Cardiac fibroblast (primary cell): ENCODE measurements at places on chromosomes 6 and 20.

DNA sequence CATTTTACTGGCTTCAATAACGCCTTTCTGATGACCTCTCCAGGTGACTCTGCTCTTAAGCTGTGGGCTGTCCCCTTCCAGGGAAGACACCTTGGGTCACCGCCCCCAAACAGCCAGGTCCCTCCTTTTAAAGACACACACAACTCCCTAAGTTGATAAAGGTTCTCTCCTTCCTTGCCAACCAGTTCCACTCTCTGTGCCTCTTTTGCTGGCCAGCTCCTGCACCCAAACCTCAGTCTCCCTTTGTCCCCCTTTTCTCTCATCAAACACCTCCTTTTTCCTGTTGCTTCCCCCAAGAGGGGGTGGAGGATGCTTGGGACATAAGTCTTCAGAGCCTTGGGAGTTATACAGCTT, 1.0 kb downstream of the NCOA6 start:
- peak; percentile 54 for DNase-seq

DNA sequence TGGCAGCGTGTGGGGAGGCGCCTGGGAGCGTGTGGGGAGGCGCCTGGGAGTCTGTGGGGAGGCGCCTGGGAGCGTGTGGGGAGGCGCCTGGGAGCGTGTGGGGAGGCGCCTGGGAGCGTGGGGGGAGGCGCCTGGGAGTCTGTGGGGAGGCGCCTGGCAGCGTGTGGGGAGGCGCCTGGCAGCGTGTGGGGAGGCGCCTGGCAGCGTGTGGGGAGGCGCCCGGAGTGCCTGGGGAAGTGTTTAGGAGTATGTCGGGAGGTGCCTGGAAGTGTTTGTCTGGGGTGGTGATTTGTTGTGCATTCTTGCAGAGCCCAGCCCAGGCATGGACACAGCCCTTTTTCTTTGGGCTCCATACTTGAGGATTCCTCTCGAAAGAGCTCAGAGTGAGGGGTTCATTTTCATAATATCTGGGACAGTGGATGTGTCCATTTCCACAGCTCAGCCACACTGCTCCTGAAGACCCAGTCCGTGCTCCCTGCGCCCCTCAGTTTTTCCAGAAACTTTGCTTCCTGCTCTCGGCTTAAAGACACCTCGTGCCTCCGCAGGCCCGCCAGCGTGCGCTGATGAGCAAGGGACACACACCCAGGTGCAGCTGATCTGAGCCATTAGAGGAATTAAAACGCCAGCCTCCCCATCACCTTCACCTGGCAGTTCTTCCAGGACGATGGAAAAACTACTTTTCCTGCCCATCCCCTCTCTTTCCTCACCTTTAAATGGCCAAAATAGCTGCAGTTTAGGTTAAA, 172.2 kb upstream of the THBS2 start:
- DNase-seq, result peak; percentile 72

DNA sequence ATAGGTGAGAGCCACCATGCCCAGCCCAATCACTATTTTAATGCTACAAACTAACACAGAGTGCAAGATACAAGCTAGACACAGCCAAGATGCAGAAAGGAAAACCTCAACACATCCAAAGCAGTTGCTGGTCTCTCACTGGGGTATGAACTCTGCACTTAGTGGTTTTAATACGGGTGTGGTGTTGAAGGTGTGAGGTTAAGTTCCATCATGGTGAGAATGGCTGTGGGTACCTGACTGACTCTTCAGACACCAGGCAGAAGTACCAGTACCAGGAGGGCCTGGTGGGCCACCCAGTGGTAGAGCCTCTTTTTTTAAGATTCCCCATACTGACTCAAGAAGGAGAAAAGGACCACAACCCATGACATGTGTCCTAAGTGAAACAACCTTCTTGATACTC, 13.0 kb downstream of the GNAS-AS1 start:
- no peak for DNase-seq

DNA sequence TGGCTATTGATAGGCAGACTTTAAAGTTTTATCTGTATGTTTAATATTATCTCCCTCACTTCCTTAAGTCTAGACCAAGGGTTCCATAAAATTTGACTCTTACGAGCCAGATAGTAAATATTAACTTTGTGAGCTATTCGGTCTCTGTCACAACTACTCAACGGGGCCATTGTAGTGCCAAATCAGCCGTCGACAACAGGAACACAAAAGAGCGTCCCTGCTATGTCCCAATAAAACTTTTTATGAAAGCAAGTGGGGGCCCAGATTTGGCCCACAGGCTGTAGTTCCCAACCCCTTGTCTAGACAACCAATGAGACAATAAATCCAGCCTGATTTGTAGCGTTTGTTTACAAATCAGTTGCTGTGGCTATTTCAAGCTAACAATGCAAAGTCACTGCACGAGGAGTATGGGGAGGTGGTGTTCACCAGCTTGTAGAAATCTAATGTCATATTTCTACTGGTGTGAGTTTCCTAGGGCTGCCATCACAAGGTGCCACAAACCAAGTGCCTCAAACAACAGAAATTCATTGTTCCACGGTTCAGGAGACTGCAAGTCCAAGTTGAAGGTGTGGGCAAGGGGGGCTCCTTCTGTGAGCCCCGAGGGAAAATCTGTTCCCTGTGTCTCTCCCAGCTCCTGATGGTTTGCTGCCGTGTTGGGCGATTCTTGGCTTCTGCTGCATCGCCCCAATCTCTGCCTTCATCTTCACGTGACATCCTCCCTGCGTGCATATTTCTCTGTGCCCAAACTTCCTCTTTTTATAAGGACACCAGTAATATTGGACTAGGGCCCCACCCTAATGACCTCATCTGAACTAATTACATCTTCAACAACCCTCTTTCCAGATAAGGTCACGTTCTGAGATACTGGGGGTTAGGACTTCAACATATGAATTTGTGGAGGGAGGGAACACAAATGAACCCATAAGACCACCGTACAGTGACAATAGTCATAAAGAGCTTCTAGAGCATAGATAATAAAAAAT, 356.0 kb upstream of the JARID2 start:
- no peak for DNase-seq

GRCh38 chr6:3261518-3261820, 2.7 kb downstream of the PSMG4 start:
- DNase-seq, result no peak

DNA sequence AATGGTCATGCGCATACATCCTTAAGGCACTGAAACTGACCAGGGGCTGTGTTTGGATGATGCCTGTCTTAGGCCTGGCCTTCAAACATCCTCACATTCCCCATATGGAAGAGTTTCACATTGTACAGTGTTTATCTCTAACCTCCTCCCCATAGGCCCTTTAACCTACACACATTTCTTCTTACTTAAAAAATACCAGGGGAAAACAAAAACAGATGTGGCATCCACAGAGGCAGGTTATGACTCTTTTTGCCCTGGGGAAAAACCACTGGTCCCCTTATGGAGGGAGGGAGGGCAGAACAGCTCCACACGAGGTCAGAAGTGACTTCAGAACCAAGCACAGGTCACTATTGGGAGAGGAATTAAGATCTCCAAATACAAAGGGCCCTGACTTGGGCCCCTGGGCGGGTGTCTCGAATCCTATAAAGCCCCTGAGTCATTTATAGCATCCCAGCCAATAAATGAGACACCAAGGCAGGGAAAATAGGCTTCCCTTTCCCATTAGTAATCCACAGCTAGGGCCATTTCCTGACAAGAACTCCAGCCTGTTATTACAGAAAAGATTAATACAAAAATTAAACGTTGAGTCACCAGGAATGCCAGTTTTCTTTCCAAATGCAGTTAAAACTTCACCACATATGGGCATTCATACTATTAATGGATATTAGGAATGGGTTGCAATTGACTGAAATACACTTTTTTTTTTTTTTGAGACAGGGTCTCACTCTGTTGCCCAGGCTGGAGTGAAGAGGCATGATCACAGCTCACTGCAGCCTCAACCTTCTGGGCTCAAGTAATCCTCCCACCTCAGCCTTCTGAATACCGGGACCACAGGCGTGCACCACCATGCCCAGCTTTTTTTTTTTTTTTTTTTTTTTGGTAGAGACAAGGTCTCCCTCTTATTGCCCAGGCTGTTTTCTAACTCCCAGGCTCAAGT, 107.2 kb downstream of the ATP9A start:
- DNase-seq, result peak; percentile 78

GRCh38 chr6:128124713-128125112, 223.9 kb upstream of the THEMIS start:
- DNase-seq, result peak; percentile 53

GRCh38 chr6:144617191-144617590, 332.1 kb downstream of the UTRN start:
- no peak for DNase-seq

GRCh38 chr6:23870496-23870895, 255.5 kb upstream of the NRSN1 start:
- DNase-seq, result no peak

DNA sequence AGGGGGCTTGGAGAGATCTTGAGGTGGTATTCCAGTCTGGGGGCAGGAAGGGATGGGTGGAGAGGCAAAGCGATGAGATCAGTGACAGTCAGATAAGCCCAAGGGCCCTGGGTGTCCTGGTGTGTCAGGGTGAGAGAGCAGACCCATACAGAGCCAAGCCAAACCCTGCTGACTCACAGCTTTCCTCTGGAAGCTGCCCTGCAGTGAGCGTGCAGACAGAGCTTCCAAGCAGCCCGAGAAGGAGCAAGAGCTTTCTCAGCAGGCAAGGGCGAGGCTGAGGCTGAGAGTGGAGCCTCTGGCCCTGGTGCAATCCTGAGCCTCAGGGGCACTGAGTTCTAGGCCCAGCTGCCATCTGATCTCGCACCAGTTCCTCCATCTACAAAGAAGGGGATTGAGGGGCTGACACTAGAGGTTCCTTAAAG, 91.1 kb upstream of the HIVEP1 start:
- peak; percentile 86 for DNase-seq

GRCh38 chr6:125811259-125811658, 20.5 kb downstream of the NCOA7 start:
- DNase-seq, result no peak

DNA sequence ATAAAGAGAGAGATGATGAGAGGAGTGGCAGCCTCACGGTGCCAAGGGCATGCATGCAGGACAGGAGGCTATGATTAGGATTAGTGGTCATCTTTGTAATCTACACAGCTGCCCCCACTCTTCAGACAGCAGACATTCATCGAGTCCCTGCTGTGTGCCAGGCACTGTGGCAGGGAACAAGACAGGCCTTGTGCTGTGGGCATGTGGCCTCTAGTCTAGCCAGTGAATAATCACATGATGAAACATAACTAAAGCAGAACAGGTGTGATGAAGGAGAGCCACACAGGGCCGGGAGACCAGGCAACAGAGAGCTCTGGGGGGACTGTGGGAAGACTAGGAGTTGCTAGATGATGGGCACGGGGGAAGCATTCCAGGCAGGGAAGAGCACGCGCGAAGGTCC, 22.2 kb downstream of the TOX2 start:
- no peak for DNase-seq

GRCh38 chr6:88359530-88360202, 193.5 kb upstream of the CNR1 start:
- DNase-seq, result no peak

- DNase-seq, result no peak
Measured at GRCh38 chr20:10591946-10592521, 81.8 kb downstream of the JAG1 start.

DNA sequence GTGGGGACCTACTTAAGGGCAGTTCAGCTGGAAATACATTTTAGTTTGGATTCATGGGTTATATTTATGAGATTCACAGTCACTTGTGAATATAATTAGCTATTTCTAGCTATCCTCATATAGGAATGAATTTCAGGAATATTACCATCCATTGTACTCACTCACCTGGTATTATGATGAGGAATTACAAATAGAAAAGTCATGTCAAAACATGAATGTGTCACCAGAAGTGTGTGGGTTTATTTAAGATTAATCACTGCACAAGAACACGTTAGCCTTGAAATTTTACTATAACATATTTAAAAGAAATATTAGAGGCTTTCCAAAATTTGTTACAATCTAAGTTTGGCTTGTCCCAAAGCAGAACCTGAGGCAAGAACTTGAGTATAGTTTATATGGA, 510.5 kb downstream of the PHF3 start:
- DNase-seq, result no peak

- no peak for DNase-seq
Measured at GRCh38 chr20:34011275-34011674, 17.6 kb downstream of the RALY start.

GRCh38 chr6:37115236-37115895, 54.6 kb upstream of the PIM1 start:
- DNase-seq, result no peak

DNA sequence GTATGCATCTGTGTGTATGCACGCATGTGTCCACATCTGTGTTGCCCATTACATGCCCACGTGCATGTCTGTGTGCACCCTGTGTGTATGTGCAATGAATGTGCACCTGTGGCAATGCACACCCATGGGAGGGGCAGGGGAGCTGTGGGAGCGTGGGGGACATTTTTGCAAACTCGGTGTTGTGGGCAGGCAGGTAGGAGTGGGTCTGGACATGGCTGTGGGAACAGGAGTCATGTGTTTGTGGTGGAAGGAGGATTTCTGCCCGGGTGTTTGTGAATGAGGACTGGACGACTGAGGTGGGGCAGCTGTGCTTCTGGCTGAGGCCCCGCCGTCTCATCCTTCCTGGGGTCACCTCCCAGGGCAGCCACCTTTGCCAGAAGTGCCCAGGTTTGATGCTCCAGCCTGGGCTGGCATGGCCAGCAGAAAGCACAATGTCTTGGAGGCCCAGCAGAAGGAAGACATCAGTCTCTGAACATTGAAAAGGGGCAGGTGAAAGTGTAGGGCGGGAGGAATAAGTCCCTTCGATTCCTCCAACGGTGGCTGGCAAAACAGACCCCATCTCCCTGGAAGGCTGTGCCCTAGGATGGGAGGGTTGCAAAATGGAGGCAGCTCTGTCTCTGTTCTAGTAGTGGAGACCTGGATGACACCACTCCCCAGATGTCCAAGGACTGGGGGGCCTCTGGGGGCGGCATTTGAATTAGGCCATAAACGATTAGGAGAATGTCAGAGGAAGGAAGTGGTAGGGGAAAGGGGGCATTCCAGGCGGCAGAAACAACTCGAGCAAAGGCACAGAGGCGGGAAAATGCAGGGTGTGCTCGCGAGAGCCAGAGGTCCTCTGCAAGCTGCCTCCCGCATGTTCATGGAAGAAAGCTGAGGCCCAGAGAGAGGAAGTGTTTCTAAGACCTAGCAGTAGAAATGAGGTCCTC, 19.1 kb upstream of the ARMC12 start:
- DNase-seq, result no peak

DNA sequence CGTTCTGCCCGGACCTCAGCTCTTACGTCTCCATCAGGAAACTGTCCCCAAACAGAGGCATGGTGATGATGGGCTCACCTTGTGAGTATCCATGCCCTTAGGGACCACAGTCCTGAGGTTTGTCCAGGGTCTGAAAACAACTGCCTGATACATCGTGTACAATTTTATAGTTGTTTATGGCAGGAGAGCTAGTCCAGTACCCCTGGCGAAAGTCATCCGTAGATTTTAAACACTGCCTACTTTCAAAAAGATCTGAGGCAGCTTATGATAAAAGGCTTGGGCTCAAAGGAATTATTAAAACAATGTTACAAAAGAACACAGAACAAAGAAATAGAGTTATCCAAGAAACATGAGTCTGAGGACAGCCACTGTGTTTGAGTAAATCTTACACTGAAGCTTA, 14.0 kb downstream of the NTSR1 start:
- no peak for DNase-seq
